ENCODE measurements at places on chromosomes 1 and 21.

DNA sequence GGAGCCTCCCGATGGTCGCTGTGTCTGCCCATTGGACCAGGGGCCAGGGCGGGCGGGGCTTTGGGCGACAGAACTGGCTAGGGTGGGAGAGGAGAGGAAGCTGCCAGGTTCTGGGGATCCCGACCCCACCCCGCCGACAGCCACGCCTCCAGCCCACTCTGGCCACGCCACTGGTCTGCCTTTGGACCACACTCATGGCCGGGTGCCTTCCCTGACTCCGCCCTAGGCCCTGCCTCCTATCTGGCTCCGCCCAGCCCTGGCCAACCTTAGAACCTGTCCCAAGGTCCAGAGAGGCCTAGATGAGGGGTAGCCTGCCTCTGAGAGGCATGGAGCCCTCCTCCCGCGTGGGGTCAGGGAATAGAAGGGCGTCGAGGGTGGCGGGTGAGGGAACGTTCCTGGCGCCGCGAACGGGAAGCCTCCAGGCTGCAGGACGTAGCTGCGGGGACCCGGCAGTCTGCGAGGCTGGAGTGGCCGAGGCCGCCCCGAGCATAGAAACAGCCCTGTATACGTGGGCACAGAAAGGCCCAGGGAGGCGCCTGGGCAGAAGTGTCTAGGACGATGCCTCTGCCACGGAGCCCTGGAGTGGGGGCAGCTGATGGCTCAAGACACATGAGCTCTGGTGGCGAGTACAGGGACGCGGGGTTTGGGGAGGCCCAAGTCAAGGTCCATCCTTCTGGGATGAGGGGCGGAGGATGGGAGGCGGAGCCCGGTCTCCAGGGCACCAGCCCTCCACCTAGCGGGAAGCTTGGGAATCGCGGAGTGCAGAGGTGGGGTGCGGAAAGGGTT, 11.5 kb upstream of the COL16A1 start:
- peak; percentile 84 for DNase-seq

DNA sequence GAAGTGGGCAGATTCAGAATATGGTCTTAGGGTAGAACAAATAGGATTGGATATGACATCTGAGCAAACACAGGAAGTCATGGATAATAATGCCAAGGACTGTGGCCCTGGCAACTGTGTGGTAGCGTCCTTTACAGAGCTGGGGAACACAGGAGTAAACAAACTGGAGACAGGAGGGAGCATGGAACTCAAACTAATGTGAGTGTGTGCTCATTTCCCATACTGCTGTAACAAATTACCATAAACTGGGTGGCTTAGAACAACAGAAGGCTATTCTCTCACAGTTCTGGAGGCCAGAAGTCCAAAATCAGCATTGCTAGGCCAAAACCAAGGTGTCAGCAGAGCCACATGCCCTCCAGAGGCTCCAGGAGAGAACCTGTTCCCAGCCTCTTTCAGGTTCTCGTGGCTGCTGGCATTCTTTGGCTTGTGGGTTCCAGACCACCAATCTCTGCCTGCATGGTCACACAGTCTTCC, 106.4 kb downstream of the TGFBR3 start:
- DNase-seq = no peak

- no peak for DNase-seq
Observed at GRCh38 chr1:10625076-10625475, 150.3 kb downstream of the PEX14 start.

DNA sequence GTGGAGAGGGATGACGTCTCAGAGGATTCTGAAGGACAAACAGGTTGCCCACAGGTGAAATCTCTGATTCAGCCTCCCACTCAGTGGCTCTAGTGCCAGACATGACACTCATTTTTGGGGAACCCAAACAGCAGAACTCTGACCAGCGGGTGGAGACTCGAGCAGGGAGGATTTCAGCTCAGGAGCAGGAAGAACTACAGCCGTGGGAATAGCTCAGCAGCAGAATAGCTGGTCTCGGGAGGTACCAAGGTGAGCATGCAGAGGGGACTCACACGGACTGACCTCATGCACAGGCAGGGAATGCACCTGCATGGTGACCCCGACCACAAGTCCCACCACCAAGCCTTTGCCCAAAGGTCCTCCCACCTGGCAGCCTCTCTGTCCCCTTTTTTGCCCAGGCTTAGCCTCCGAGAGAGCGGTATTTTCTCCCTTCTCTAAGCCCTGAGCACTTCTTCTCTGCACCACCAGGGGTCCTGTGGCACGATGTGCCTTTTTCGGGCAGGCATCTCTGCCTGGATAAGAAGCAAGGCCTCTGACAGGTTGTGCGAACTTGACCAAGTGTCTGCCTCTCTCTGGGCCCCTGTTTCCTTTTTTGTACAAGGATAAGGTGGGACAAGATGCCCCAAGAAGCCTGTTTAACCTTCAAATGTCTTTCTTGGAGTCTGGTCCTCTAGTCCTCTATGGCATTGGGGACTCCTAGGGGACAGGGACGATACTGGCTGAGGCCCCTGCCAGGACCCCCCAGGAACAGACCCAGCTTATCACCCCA, 8.8 kb upstream of the FGR start:
- peak; percentile 15 for DNase-seq

- no peak for DNase-seq
Observed at GRCh38 chr1:50481142-50481736, 58.0 kb upstream of the DMRTA2 start.

DNA sequence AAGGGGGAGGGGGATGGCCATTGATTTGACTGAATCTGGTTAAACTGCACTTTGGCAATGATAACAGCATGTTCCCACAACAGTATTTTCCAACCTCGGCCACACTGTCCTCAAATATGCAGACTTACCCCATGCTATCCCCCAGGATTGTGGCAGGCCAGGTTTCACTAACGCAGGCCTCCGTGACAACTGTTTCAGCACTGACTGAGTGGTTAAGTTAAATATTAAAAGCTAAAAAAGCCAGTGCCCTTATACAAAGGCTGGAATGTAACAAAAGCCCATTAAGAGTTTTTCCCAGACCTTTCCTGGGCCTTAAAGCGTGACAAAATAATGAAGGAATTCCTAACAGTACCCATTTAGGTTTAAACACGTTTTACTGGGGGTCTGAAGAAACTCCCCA, 202.9 kb downstream of the USP25 start:
- DNase-seq = no peak

GRCh38 chr1:10973552-10973951, 38.9 kb upstream of the TARDBP start:
- DNase-seq = no peak

- DNase-seq = no peak
Observed at GRCh38 chr1:187996780-187997179, 1168.0 kb downstream of the PLA2G4A start.

- DNase-seq = no peak
Observed at GRCh38 chr1:143604887-143605286, 366.9 kb downstream of the FAM72C start.

DNA sequence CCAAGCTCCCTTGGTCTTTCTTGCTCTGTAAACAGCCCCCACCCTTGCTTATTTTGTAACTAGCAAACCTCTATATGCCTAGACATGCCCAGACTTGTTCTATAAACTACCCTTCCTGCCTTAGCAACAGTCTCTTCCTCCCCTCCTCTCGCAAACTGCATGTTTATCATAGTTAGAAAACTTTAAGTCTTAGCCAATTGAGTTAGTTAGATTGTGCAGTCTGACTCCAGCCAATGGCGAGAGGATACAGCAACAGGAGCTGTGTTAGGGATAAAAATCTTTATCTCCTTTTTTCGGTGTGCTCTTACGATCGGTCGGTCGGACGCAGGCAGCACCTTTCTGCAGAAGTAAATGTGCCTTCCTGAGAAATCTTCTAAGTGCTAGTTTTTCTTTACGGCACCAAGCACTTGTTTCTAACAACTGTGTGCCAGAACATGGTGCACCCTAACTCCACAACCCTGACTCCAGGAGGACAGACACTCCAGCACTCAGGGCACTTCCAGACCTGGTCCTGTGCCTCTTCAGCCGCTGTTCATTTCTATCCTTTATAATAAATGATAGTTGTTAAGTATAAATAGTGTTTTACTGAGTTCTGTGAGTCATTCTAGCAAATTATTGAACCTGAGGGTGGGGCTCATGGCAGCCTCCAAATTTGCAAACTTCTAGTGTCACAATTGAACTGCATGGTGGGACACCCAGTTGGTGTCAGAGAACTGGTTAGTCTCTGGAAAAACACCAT, 25.7 kb upstream of the GNG4 start:
- no peak for DNase-seq

DNA sequence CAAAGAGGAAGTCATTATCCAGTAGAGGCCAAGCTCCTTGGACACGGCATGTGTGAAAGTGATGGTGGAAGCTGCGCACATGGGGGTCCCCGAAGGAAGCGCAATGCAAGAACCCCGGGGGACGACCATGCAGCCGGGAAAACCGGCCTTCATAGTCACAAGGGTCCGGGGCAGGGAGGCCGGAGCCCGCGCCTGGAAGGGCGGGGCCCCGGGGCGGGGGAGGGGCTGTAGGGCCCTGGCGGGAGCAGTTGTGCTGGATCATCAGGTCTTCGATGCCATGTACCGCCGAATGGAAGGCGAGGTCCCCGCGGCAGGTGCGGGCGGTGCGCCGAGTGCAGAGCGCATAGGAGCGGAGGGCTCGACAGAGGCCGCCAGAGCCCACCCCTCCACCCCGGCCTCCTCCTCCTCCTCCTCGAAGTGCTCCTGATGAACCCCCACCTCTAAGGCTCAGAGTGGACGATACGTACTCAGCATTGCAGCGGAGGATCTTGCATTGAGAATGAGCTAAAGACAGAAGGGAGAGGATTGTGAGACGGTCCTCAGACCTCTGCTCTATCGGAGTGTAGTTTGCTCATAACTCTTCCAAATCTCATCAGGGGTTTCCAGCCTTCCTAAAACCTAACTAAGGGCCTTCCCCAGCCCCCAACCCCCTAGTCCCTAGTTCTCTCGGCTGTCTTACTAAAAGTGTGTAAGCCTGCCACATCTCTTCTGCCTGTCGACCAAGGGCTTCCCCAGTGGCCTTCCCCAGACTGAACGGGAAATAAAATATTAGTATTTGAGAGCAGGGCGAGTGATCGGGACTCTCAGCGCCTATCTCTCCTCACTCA, 2.1 kb downstream of the HJV start:
- no peak for DNase-seq

DNA sequence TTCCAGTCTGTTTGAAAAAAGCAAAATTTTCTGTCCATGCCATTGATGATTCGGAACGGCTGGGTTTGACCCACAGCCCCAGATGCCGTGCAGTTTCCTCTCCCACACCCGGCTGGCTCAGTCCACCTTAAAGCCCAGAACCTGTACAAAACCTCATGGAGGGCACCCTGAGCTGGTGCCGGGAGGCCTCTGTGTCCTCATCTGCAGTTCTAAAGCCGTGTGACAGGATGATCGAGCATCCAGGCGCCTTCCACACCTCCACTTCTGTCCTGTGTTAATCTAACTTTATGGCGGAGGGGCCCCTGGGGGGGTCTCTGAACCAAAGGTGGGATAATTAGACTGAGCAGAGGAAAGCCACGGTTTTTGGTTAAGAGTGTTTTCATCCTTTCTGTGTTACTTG, 49.6 kb downstream of the SLC37A1 start:
- DNase-seq = no peak

GRCh38 chr21:42997053-42997452, 22.7 kb downstream of the PKNOX1 start:
- no peak for DNase-seq

DNA sequence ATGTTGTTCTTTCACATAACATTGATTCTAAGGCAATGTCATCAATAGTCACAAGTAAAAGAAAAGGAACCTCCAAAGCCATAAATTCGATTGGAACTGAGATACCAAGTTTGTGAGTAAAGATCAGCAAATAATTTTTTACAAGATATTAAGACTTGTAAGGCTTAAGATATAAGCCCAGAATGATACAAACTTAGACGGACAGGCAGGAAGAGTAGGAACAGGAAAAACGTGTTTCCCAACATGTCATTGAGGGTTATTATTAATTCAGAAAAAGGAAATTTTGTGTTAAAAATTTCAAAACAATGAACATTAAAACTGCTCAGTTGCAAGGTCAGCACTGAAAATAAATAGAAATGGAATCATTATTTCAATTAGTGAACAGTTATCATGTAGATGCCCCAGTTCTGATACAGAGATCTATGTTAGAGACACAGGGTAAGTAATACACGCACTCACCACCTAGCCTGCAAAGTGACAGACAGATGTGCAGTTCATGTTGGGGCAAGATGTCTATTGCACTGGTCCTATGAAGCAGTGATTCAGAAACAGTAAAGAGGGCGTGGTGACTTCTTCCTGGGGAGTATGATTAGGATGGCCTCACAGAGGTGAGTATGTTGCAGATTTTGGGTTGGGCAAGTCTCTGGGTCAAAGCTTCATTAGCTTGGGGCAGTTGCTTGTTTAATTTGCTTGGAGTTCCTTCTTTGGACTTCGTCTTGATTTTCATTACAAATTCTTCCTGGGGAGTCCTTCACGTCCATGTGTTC, 284.4 kb downstream of the SETD4 start:
- no peak for DNase-seq

DNA sequence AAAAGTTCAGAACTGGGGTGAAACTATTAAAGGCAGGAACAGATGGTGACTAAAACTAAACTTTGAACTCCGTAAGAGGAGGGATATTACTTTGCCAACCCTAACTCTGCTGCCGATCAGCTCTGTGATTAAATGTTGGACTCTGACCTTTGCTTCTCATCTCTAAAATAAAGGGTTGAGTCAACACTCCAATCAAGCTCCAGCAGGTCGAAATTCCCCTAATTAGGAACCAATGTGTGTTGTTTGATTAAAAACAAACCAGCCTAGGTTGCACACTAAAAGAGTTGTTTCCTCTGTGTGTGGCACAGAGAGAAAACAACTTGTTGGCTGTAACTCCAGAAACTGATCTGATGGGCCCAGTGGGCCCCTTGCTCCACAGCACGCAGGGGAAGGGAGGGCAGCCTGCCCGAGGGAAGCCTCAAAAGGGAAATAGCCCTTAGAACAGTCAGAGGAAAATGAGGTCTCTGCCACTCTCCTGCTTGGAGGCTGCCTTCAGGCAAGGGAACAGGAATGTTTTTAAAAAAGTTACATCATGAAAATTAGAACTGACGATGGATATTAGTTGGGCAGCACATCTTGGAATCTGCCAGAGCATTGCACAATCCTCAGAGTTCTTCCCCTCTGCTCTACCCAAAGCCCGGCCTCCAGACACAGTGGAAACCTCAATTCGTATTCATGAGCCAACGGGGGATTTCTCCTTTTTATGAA, 69.3 kb downstream of the KCTD3 start:
- DNase-seq = no peak

- no peak for DNase-seq
Observed at GRCh38 chr1:164723296-164723798, 164.4 kb downstream of the PBX1 start.

- no peak for DNase-seq
Observed at GRCh38 chr1:166182281-166182680, 15.5 kb upstream of the FAM78B start.

GRCh38 chr1:201178718-201179117, 11.9 kb upstream of the IGFN1 start:
- DNase-seq = no peak

DNA sequence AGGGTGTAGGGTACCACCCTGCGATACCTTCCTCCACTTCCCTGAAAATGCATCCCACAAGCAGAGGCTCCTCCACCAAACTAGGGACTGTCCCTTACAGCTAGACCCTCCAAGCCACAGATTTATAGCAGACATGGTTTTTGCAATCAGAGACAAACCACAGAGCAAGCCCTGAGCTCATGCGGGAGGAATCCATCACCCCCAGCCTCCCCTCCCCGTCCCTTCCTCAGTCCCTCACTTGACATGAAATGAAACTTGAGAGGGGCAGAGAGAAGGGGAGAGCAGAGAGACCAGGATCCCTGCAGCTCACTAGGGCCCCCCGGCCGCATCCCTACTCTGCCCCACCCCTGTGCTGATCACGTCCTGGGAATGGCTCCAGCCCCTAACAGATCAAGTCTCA, 94.9 kb downstream of the MRPL37 start:
- no peak for DNase-seq
